ENCODE measurements at places on chromosomes 16 and 17.

DNA sequence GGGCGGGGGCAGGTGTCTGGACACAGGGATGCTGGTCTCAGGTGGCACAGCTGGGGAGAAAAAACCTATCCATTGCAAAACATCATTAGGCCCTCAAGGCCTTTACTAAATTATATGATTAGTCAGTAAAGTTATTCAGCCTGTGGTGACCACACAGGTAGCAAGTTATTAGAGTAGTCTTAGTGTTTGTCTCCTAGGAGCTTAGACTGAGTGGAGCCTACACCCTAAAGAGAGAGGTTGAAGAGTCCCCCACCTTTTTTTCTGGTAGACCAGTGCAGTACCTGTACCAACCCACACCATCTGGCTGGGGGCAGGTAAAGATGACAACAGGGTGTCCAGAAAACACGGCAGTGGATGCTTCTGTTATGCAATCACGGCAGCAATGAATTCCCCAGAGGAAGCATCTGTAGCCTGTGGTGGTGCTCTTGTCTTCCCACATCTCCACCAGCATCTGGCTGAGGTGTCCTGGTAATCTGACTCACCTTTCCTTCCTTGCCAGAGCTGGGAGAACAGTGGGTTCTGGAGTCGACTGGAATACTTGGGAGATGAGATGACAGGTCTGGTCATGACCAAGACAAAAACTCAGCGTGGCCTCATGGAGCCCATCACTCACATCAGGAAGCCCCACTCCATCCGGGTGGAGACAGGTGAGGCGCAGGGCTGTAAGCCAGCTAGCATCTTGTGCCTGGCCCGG is 11.0 kb downstream of the MYCBPAP start:
- no peak for DNase-seq

DNA sequence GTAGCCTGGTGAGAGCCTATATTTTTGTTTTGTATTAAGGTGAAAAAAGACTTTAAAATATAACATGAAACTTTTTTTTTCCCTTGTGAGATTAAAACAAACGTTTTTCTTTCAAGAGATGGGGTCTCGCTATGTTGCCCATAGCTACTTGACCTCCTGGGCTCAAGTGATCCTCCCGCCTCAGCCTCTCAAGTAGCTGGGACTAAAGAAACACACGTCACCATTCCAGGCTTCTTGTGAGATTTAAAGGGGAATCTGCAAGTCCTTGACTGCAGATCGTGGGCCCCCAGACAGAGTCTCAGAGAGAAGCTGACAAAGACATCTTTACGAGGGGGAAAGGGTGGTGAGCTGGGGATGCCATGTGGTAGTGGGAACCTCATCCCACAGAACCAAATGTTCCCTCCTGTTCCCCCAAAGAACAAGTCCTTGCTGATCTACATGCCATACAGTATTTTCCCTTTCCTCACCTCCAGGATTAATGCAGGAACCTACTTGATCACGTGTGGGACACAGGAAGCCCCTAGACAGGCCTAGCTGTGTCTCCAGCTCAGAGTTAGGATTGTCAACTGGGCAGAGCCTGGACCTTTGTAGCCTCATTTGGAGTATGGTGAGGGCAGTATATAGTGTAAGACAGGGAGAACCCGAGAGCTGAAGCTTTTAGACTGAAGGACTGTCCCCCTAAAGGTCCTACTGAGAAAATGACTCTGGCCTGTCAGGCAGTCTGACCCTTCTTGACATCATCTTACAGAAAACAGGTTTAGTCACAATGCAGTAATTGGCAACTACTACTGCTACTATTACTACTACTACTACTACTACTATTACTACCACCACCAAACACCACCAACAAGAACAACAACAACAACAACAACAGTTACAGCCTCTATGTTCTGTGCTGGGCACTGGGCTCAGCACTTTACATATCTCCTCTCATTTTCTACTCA is 4.1 kb downstream of the MAP3K14 start:
- DNase-seq, result no peak

GRCh38 chr16:46844771-46845170 is 13.8 kb upstream of the C16orf87 start:
- no peak for DNase-seq

- no peak for DNase-seq
Measured at GRCh38 chr17:15457723-15458094, 9.7 kb downstream of the CDRT4 start.

GRCh38 chr17:42835732-42836131 is 2.5 kb downstream of the PSME3 start:
- DNase-seq, result no peak

- DNase-seq, result no peak
Measured at GRCh38 chr16:89060207-89060794, 33.4 kb upstream of the ACSF3 start.

- no peak for DNase-seq
Measured at GRCh38 chr16:75116081-75116910, at the start of gene LDHD. Gene LDHD, minus strand, starts transcription at chr16:75116780. Its CDS starts 60 bp downstream, at chr16:75116720.

- no peak for DNase-seq
Measured at GRCh38 chr17:34733333-34733732, 154.0 kb downstream of the TMEM132E start.

- DNase-seq, result peak; percentile 43
Measured at GRCh38 chr17:60577147-60577915, 22.7 kb upstream of the PPM1D start.

GRCh38 chr17:3892095-3892998 is 506 bp downstream of the CAMKK1 start:
- DNase-seq, result peak; percentile 55

- DNase-seq, result no peak
Measured at GRCh38 chr17:51427856-51428255, 167.5 kb downstream of the UTP18 start.

DNA sequence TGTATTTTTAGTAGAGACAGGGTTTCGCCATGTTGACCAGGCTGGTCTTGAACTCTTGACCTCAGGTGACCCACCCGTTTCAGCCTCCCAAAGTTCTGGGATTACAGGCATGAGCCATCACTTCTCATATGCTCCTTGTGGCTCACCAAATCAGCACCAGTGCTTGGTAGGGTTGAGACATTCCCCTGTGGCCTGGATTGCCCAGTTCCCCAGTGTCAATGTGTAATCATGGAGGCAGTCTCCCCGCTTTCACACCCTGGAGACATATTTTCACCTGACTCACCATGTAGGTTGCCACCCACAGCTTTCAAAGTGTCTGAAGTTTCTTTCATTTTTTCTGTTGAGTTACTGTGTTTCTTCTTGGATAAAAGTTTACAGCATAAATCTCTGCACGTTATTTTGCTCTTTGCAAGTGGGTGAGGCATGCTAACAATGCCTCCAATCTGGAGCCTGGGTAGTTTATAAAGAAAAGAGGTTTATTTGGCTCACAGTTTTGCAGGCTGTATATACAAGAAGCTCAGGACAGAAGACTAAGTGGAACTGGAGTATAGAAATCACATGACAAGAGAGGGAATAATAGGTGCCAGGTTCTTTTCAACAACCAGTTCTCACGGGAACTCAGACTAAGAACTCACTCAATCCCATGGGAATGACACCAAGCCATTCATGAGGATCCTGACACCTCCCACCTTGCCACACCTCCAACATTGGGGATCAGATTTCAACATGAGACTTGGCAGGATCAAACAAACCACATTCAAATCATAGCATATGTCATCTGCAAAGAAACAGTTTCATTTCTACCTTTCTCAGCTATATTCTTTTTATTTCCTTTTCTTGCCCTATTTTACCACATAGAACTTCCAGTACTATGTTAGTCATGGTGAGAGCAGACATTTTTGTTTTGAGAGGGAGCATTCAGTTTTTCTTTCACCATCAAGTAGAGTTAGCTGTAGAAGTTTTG is 113.2 kb downstream of the PHKB start:
- no peak for DNase-seq

DNA sequence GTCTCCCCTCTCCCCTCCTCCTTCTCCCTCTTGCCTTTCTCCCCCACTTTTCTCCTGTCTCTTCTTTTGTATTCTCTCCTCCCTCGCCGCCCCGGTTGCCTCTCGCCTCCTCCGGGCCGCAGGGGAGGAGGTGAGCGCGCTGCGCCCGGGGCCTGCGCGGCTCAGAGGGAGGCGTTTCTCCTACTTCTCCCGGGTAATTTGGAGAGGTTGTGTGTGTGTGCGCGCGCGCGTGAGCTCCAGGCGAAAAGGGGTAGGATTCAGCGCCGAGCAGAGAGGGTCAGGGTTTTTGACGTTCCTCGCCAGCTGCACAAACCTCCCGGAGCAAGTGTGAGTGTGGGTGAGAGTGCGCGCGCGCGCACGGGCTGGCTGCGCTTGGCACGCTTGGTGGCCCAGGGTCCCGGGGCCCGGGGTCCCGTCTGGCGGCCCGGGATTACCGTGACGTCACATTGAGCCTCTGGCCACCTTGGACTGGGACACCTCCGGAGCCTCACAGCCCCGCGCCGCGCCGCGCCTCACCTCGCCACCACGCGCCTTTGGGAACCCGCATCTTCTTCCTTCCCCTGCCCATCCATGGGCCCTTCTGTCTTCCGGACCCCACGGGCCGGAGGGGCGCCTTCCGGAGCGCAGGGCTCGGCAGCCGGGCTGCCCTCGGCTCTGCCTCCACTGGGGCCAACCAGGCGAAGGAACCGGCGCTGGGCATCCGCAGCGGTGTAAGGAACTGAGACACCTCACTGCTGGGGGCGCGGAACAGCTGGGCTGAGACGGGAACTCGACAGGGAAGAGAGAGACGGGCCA is 479 bp downstream of the IRX6 start:
- DNase-seq, result no peak

DNA sequence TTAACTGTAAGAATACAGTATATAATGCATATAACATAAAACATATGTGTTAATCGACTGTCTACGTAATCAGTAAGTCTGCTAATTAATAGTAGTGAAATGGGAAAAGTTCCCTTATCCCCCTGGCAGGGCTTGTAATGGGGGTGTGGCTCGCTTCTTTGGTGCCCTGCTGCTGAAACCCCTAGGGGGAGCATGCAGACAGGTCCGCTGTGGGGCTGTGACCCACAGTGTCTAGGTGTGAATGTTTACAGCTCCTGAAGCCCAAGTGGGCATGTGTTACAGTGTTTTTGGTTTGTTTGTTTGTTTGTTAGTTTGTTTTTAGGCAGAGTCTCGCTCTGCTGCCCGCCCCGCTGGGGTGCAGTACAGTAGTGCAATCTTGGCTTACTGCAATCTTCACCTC is 495.7 kb downstream of the SHISA9 start:
- DNase-seq, result no peak

GRCh38 chr17:78121801-78122215 is 6.7 kb downstream of the TMC6 start:
- DNase-seq, result no peak

- DNase-seq, result no peak
Measured at GRCh38 chr17:13704333-13704732, 102.6 kb upstream of the HS3ST3A1 start.

DNA sequence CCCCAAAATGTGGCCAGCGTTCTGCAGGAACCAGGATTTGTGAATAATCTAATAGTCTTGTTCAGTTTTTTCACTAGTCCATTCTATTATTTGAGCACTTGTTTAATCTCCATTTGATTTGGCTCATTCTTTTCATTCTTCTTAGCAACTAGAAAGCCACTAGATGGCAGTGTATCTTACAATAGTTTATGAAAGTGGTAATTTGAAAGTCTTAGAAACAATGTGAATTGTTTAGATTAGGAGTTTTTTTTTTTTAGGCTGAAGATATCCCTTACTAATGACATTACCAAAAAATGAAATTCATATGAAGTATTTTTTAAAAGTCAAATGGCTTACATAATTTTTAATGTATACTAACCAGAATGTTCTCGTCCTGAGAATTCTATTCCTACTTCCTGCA is 6.7 kb downstream of the ERI2 start:
- peak; percentile 19 for DNase-seq

DNA sequence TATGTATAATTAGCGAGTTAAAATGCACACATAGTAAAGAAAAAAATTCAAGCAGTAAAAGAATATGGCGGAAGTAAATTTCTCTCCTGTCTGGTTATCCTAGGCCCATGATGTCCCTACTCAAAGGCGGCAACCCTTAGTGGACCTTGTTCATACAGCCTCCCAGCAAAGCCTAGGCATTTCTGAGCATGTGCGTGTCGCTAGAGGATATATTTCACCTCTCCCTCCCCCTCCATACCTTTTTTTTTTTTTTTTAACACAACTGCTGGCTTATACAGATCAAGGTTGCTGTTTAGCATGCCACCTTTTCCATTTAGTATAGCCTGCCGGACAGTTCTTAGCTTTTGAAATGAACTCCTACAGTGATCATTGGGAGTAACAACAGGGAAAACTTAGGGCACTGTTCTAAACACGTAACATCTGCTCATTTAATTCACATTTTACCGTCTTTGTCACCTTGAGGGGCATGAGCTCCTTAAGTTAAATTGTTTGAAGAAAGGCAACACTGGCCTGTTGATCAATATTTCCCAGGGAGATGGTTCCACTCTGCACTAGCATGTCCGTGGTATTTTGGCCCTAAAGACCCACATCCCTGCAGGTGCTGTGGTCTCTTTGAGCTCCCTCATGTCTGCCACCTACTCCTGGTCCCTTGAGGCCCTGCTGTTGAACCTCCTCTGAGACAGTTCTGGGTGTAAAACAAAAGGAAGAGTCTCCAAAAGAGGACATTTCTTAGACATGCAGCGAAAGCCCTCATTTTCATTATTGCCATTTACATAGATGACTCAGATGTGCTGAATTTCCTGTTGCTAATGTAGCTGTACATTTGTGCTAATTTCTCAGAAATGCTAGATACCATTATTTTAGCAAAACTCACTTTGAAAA is 4.1 kb upstream of the TNFRSF13B start:
- peak; percentile 37 for DNase-seq

- DNase-seq, result no peak
Measured at GRCh38 chr17:6135996-6136395, 65.8 kb downstream of the WSCD1 start.

- DNase-seq, result no peak
Measured at GRCh38 chr16:9932000-9932399, 250.2 kb downstream of the GRIN2A start.

GRCh38 chr17:17870247-17870646 is 33.5 kb upstream of the SREBF1 start:
- no peak for DNase-seq

- no peak for DNase-seq
Measured at GRCh38 chr17:28863953-28864352, 9.1 kb downstream of the ERAL1 start.

DNA sequence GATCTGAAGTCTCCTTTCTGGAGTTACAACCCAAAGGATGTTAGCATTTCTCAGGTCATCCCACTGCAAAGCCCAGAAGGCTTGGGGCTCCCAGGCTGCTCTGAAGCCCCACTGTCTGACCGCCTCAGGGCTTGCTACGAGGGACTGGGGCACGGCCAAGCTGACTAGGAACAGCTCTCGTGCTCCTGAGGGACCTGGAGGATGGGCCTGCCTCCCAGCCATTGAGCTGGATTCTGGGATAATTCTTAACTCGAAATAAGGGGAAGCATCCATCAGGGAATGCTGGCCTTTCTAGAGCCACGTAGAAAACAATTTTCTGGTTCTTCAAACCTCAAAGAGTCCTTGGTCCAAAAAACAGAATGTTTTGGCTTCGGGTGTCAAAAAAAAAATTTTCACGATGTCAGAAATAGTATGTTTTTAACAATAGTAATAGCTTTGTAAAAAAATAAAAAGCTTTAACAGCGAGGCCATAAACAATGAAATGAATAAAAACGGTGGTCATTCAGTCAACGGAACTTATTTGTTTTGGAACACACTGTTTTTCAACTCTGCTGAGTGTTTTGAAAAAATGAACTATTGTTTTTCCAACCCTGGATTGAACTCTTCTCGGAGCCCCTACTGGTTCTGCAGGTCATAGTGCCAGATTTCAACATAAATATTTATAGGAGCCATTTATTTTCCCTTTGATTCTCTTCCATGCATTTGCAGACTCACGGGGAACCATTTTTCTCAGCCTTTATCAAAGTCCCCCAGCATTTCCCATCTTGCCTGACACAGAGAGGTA is 16.4 kb upstream of the HERPUD1 start:
- DNase-seq, result no peak

Data from bone marrow (tissue), 2 donors.